ENCODE measurements at places on chromosomes 11 and 22.

DNA sequence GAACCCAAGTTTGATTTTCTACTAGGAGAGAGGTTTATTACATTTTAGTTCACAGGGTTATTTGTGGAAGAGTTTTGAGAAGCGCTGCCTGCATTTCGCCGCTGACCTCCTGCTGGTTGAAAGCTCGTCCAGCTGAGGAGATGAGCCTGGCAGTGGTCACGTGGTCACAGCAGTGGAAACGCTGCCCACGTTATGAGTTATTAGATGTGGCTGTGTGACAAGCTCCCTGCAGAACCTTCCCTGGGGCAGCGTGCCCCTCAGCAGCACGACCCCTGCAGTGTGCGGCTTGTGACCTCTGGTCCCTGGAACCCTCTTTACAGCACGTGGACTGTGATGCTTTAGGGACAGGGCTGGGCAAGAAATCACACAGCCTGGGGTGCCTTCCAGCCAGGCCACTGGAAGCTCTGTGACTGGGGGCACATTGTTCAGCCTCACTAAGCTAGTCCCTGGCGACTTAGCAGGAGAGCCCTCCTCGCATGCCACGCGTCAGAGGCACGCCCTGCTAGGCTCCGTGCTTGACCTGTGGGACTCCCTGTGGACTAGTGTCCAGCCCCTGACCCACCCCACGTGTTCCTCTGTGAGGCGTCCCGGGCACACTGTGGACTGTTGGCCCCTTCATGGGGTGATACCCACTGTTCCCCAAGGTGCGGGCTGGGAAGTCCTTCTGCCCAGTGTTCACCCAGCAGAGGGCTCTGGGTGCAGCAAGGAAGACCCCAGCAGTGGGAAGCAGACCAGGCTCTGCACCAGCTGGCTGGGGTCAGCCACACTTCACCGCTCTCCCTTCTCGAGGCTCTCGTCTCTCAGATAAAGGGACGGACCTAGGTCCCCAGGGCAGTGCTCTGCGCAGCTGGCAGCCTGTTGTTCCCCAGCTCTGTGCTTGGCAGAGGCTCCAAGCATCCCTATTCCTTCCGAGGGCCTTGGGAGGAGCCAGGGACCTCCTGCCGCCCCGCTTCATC lies 349.5 kb downstream of the TBC1D22A start:
- DNase-seq, result no peak
- H3K27ac ChIP-seq, result no peak overlapping the region
- H3K27me3 ChIP-seq, result no peaks in the 10 kb centered on the region

GRCh38 chr11:36822829-36823228 lies 224.8 kb upstream of the RAG2 start:
- H3K36me3 ChIP-seq, result no peaks in the 10 kb centered on the region
- no peak overlapping the region for H3K4me3 ChIP-seq
- no peaks in the 10 kb centered on the region for H3K4me1 ChIP-seq
- no peak overlapping the region for H3K27ac ChIP-seq

GRCh38 chr11:21811572-21811971 lies 381.3 kb upstream of the ANO5 start:
- H3K27me3 ChIP-seq, result no peaks in the 10 kb centered on the region
- no peaks in the 10 kb centered on the region for H3K36me3 ChIP-seq
- no peak overlapping the region for H3K27ac ChIP-seq
- no peak for DNase-seq

DNA sequence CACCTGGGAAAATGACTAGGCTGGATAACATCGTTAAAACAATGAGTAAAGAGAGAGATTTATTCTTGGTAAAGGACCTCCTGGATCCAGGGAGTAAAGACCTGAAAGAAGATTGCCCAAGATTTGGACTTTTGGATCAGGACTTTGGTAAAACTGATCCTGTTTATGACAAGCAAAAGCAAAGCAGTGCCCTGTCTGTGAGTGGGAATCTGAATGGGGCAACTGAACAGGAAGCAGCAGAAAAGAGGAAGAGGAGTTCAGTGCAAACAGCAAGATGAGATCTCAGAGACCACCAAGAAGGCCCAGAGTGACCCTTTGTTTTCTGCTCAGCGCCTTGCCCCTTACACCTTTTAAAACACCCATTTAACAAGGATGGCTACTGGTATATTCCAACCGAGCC lies 122.0 kb downstream of the VPREB1 start:
- H3K4me3 ChIP-seq, result no peak overlapping the region
- H3K27me3 ChIP-seq, result peaks cover 11% of the 10 kb centered on the region
- no peaks in the 10 kb centered on the region for H3K36me3 ChIP-seq
- H3K4me1 ChIP-seq, result no peaks in the 10 kb centered on the region
- no peak overlapping the region for H3K27ac ChIP-seq
- no peak for DNase-seq

DNA sequence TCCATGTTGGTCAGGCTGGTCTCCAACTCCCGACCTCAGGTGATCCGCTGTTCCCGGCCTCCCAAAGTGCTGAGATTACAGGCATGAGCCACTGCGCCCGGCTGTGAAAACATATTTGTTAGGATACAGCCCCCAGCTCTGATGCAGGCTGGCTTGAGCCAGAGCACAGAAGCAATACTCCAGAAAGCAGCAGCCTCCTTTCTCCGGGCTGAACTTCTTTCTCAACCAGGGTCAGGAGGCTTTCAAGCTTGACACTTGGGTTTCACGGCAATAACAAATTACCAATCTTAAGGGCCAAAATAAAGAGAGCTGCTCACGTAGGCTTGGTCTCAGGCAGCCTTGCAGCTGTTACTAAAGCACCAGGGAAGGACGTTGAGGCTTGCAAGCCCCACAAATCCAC lies 10.8 kb upstream of the CECR2 start:
- H3K27ac ChIP-seq, result no peak overlapping the region
- H3K36me3 ChIP-seq, result no peaks in the 10 kb centered on the region
- no peaks in the 10 kb centered on the region for H3K4me1 ChIP-seq
- no peak for DNase-seq
- H3K27me3 ChIP-seq, result no peaks in the 10 kb centered on the region

- no peaks in the 10 kb centered on the region for H3K27me3 ChIP-seq
- H3K4me1 ChIP-seq, result peaks cover 15% of the 10 kb centered on the region
- no peak overlapping the region for H3K27ac ChIP-seq
- H3K36me3 ChIP-seq, result no peaks in the 10 kb centered on the region
- DNase-seq, result no peak
These were observed 4.2 kb downstream of the STARD10 start for GRCh38 chr11:72789493-72790131.

DNA sequence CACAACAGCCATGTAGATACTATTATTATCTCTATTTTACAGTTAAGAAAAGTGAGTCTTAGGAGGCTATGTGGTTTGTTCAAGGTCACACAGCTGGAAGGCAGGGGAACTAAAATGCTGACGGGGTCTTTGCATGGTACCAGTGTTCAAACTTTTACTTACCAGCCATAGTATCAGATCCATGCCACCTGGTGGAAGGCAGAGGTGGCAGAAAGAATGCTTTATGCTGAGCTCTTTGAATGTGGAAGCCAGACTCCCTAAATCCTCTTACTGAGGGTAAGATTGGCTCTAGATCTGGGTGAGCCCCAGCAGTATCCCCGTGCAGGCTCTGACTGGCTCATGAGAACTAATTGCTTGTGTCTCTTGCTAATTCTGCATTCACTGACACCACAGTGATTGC lies 54.3 kb upstream of the NAV2 start:
- H3K4me1 ChIP-seq, result peaks cover 7% of the 10 kb centered on the region
- no peaks in the 10 kb centered on the region for H3K27me3 ChIP-seq
- H3K36me3 ChIP-seq, result no peaks in the 10 kb centered on the region
- no peak overlapping the region for H3K27ac ChIP-seq
- H3K4me3 ChIP-seq, result no peak overlapping the region
- DNase-seq, result no peak

DNA sequence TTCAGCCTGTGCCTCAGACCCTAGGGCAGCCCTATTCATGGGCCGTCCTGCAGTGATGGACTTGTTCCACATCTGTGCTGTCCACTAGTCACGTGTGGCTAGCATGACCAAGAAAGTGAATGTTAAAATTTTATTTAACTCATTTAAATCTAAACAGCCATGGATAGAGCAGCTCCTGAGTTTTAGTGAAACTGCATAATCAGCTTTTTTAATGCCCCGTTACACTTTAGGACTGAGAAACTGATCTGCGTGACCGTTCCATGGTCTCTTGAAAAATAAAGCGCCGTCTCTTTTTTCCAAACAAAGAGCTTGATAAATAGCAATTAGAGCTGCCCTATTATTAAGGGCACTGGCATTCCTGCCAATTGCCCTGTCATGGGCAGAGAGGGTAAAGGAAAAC lies 76.5 kb upstream of the SNX19 start:
- no peak overlapping the region for H3K4me3 ChIP-seq
- no peaks in the 10 kb centered on the region for H3K36me3 ChIP-seq
- H3K4me1 ChIP-seq, result no peaks in the 10 kb centered on the region
- DNase-seq, result no peak

GRCh38 chr22:40599731-40600130 lies 36.8 kb downstream of the MRTFA start:
- no peaks in the 10 kb centered on the region for H3K36me3 ChIP-seq
- H3K27me3 ChIP-seq, result no peaks in the 10 kb centered on the region
- no peak overlapping the region for H3K27ac ChIP-seq
- no peak for DNase-seq
- no peak overlapping the region for H3K4me3 ChIP-seq
- peaks cover 57% of the 10 kb centered on the region for H3K4me1 ChIP-seq

DNA sequence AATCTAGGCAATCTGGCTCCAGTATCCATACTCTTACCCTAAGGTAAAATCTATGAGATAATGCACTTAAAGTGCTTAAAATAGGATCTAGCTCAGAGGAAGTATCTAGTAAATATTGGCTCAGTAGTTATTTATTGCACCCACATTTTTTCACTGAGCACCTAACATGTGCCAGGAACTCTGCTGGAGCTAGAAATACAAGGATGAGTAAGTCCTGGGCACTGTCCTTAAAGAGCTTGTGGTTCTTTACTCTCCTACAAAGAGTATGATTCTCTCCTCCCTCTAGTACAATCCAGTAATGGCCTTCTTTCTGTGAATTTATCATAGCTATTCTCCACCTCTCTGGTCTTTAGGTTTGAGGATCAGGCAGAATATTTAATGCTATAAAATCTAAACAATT lies 59.2 kb downstream of the DEUP1 start:
- no peaks in the 10 kb centered on the region for H3K27me3 ChIP-seq
- no peak overlapping the region for H3K27ac ChIP-seq
- H3K4me1 ChIP-seq, result no peaks in the 10 kb centered on the region
- H3K4me3 ChIP-seq, result no peak overlapping the region
- DNase-seq, result no peak

GRCh38 chr11:20623252-20623651 lies 23.8 kb downstream of the SLC6A5 start:
- no peak for DNase-seq
- no peaks in the 10 kb centered on the region for H3K36me3 ChIP-seq
- H3K4me1 ChIP-seq, result no peaks in the 10 kb centered on the region
- H3K27me3 ChIP-seq, result 0 out of 2 replicates have a peak, but pooled peaks cover 4% of the 10 kb centered on the region
- H3K4me3 ChIP-seq, result no peak overlapping the region
- H3K27ac ChIP-seq, result no peak overlapping the region

All from Panc1 (cell line).